ENCODE measurements at places on chromosomes 3 and 15.

GRCh38 chr3:195558602-195559001, 15.5 kb upstream of the PPP1R2 start:
- H3K36me3 ChIP-seq = no peaks in the 10 kb centered on the region
- no peak for DNase-seq
- H3K27me3 ChIP-seq = no peaks in the 10 kb centered on the region
- no peaks in the 10 kb centered on the region for H3K4me1 ChIP-seq
- no peak overlapping the region for H3K27ac ChIP-seq
- no peak overlapping the region for H3K4me3 ChIP-seq

DNA sequence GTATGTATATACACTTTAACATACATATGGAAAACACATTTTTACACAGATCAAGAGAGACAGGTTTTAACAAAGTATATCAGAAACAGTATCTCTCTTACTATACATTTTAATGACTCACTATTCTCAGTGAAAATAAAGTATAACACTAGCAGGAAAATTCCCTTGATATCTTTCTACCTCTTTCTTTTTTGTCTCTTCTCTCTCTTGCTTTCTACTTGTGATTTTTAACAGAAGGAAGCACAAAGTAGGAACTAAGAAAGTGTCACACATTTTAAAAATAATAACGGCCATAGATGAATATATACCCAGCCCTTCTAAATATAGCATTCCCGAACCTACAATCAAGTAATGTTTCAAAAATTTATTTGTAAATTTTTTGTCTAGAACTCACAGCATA, 4.8 kb downstream of the DENND4A start:
- no peak overlapping the region for H3K4me3 ChIP-seq
- H3K4me1 ChIP-seq = peaks cover 18% of the 10 kb centered on the region
- no peaks in the 10 kb centered on the region for H3K27me3 ChIP-seq

GRCh38 chr3:155019575-155019974, 60.5 kb upstream of the MME start:
- H3K27ac ChIP-seq = no peak overlapping the region
- no peaks in the 10 kb centered on the region for H3K36me3 ChIP-seq
- no peak overlapping the region for H3K4me3 ChIP-seq
- H3K27me3 ChIP-seq = no peaks in the 10 kb centered on the region
- peaks cover 14% of the 10 kb centered on the region for H3K4me1 ChIP-seq

- DNase-seq = no peak
- no peaks in the 10 kb centered on the region for H3K27me3 ChIP-seq
- H3K4me1 ChIP-seq = peaks cover 15% of the 10 kb centered on the region
- H3K36me3 ChIP-seq = no peaks in the 10 kb centered on the region
Measured at GRCh38 chr15:68341760-68342725, 64.5 kb downstream of the FEM1B start.

DNA sequence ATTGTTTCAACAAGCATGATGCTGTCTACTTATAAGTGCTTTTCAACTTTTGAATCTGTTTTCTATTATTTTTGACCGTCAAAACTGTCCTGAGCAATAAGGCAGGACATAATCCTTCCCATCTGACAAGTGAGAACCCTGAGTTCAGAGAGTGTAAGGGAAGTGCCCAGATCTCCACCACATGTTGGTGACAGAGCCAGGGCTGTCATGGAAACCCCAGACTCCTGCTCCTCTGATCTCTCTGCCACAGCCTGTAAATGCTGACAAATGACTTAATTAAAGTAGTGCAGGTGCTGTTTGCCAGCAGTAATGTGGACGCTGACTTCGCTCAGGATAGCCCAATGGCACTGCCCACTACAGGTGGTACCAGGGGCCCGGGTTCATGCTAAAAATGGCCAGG, 40.3 kb downstream of the SPSB4 start:
- H3K27me3 ChIP-seq = no peaks in the 10 kb centered on the region
- H3K27ac ChIP-seq = no peak overlapping the region
- peaks cover 41% of the 10 kb centered on the region for H3K4me1 ChIP-seq
- no peak for DNase-seq
- H3K36me3 ChIP-seq = no peaks in the 10 kb centered on the region

DNA sequence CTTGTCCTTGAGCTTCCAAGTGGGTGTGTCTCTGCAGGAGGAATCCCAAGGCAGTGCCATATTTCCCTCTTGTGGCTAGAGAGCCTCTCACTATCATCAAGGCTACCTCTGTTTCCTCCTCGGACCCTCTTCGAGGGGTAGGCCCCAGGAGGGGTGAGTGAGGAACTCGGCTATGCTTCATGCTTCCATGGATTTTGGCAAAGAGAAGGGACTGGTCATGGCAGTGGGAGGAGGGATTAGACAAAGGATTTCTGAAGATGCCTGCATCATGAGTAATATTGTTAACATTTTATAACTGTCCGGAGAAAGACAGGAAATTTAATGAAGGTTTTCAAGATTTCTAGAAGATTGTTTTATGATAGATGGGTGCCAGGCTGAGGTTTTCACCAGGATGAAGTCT, 241.5 kb downstream of the CLSTN2 start:
- no peaks in the 10 kb centered on the region for H3K4me1 ChIP-seq
- no peak overlapping the region for H3K27ac ChIP-seq
- H3K4me3 ChIP-seq = no peak overlapping the region
- no peak for DNase-seq

DNA sequence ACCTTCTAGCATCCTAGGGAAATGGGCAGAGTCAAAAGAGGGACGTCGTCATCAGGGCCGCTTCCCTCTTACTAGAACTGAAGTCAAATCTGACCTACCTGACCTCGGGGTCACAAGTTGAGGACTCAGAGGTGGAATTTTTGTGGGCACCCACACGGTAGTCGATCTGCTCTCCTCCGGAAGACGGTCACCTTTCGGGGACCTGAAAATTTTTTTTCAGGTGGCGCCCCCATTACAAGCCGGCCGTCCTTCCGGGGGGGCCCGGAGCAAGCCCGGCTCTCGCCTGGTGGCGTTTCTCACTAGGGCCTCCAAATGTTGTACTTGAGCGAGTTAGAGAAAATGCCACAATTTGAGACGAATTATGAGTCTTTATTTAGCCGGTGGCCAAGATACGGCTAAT, 157.5 kb upstream of the FRG2C start:
- no peaks in the 10 kb centered on the region for H3K27me3 ChIP-seq
- no peak overlapping the region for H3K4me3 ChIP-seq
- no peaks in the 10 kb centered on the region for H3K4me1 ChIP-seq
- no peaks in the 10 kb centered on the region for H3K36me3 ChIP-seq
- no peak for DNase-seq

- H3K27me3 ChIP-seq = no peaks in the 10 kb centered on the region
- peak; percentile 58 for DNase-seq
- no peaks in the 10 kb centered on the region for H3K36me3 ChIP-seq
- H3K4me1 ChIP-seq = no peaks in the 10 kb centered on the region
- no peak overlapping the region for H3K27ac ChIP-seq
- no peak overlapping the region for H3K4me3 ChIP-seq
Measured at GRCh38 chr3:15315003-15315402, 17.4 kb downstream of the SH3BP5 start.

DNA sequence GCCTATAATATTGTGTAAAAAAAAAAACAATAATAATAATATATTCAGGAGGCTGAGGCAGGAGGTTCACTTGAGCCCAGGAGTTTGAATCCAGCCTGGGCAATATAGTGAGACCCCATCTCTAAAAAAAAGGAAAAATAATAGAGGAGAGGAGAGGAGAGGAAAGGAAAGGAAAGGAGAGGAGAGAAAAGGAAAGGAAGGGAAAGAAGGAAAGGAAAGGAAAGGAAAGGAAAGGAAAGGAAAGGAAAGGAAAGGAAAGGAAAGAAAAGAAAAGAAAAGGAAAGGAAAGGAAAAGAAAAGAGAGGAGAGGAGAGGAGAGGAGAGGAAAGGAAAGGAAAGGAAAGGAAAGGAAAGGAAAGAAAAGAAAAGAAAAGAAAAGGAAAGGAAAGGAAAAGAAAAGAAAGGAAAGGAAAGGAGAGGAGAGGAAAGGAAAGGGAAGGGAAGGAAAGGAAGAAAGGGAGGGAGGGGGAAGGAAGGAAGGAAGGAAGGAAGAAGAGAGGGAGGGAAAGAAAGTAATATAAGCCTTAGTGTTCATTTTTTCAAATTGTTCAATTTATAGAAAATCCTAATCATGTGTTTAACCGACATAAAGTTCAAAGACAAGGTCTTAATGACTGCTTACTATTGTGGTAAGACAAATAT, 191.1 kb downstream of the MECOM start:
- no peaks in the 10 kb centered on the region for H3K36me3 ChIP-seq
- no peak overlapping the region for H3K27ac ChIP-seq
- DNase-seq = no peak

DNA sequence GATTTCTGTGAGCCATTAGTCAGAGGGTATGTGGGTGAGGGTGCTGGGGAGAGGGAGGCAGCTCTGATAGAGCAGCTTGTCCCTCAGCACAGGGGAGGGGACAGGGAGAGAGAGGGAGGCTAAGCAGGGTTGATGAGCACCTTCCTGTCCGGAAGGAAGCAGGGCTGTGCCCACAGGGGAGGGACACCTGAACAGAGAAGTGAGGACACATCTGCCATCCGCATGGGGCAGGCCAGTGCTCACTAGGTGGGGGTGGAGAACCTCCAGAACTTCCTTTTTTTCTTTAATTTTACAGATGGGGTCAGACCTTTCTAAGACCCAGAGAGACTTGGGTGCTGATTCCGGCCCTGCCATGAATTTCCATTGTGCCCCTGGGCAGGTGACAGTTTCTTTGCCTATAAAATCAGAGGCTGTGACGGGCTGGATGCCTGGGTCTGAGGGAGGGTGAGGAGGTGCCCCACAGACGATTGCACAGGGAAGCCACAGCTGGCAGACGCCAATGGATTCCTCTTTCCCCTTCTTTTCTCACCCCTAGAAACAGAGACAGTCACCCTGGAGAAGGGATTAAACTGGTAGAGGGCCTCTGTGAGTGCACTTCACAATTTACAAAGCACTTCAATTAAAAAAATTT, 4.1 kb upstream of the TGM5 start:
- no peaks in the 10 kb centered on the region for H3K36me3 ChIP-seq
- H3K27me3 ChIP-seq = peaks cover 5% of the 10 kb centered on the region
- DNase-seq = no peak
- no peak overlapping the region for H3K27ac ChIP-seq

All from sigmoid colon (tissue), 7 donors.